ENCODE measurements at places on chromosomes 4 and X.

- no peak for DNase-seq
Measured at GRCh38 chr4:67712000-67712625, 11.2 kb upstream of the UBA6 start.

GRCh38 chrX:131861088-131861787 lies 161.9 kb upstream of the STK26 start:
- no peak for DNase-seq

- no peak for DNase-seq
Measured at GRCh38 chr4:112099701-112100297, 45.5 kb upstream of the FAM241A start.

DNA sequence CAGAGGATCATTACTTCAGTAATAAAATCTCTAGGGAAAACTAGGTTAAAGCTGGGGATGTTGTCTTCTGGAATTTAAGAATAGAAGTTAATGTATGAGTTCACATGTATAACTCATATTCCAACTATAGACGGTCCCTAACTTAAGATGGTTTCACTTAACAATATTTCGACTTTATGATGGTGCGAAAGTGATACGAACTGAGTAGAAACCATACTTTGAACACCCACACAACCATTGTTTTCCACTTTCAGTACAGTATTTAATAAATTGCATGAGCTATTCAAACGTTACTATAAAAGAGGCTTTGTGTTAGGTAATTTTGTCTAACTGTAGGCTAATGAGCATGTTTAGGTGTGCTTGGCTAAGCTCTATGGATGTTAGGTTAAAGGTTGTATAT lies 38.7 kb downstream of the CCSER1 start:
- DNase-seq: no peak

DNA sequence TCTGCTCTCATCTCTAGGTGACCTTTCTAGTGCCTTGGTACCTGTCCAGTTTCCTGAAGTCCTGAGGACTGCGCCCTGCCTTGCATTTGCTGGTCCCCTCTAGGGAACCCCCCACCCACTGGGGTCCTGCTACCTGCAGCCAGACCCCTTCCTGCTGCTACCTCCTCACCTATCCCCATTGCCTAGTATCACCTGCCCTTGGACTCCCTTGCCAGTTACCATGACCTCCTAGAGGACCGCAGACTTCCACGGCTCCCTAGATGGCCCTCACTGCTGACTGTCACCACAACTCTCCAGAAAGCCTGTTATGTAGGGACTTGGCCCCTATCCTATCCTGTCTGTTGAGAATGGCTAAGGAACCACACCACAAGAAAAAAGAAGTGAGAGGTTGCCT lies 166.6 kb downstream of the EFNB1 start:
- no peak for DNase-seq

GRCh38 chrX:42748067-42748850 lies 29.7 kb downstream of the PPP1R2C start:
- no peak for DNase-seq

- DNase-seq: no peak
Measured at GRCh38 chr4:158996669-158997074, 106.2 kb upstream of the RAPGEF2 start.

DNA sequence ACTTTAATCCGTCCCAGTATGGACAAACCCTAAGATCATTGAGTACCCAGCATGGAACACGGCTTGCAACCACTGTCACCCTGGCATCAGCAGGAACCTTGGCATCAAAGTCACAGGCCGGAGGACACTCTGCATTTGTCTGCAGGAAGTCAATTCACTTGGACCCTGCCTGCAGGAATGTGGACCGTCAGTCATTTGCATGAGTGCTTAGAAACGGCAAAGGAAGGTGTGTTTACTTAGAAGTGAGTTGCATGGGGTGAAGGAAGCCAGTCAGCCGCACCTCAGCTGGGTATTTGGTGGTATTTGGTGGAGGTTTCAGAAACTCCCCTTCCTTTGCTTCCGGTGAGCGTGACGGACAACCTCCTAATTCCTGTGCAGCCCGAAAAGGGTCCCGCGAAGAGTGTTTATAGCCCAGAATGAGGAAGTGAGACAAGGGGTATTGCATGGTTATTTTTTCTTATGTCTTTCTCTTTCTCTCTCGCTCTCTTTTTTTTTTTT lies 15.5 kb downstream of the P2RY8 start:
- DNase-seq: no peak

GRCh38 chrX:112678831-112679230 lies 907 bp downstream of the LHFPL1 start:
- DNase-seq: no peak

- DNase-seq: no peak
Measured at GRCh38 chr4:88757776-88758175, 60.1 kb upstream of the NAP1L5 start.

- DNase-seq: no peak
Measured at GRCh38 chrX:110699109-110699508, 96.5 kb downstream of the CHRDL1 start.

GRCh38 chr4:77156912-77157858 lies at the start of gene CCNG2:
CCNG2 (plus strand) TSS chr4:77157207; CDS start chr4:77158533, 1,326 bp downstream.
- DNase-seq: peak; percentile 72

DNA sequence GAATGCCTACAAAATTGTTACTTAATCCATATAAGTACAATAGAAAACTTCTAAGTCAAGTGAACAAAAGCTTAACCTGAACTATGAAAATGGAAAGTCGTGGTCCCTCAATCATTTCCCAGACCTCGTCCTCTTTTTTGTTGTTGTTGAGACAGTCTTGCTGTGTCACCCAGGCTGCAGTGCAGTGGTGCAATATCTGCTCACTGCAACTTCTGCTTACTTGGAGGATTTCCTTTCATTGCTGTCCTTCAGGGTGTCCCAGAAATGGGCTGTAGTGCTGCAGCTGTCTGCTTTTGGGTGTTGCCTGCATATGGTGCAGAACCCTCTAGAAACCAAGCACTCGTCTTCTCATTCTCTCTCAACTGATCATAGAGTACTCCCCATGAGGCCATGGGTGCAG lies 75.0 kb upstream of the IL2 start:
- DNase-seq: no peak
